ENCODE measurements at places on chromosomes 16 and 17. TPM values are rescaled to one million over a fixed set of nuclear protein-coding genes. Genes with fewer than 3 reads are reported as not detected.

GRCh38 chr17:77644181-77645071 lies 314.1 kb upstream of the TNRC6C start:
- peaks cover 11% of the 10 kb centered on the region for H3K4me1 ChIP-seq
- no peak overlapping the region for H3K4me3 ChIP-seq
- no peak for DNase-seq
- peaks cover 31% of the 10 kb centered on the region for H3K27me3 ChIP-seq

GRCh38 chr17:10109146-10109545 lies 89.3 kb downstream of the GAS7 start:
- H3K4me1 ChIP-seq = peaks cover 2% of the 10 kb centered on the region
- no peak overlapping the region for H3K4me3 ChIP-seq
- H3K27me3 ChIP-seq = no peaks in the 10 kb centered on the region
- H3K27ac ChIP-seq = no peak overlapping the region
- DNase-seq = no peak

DNA sequence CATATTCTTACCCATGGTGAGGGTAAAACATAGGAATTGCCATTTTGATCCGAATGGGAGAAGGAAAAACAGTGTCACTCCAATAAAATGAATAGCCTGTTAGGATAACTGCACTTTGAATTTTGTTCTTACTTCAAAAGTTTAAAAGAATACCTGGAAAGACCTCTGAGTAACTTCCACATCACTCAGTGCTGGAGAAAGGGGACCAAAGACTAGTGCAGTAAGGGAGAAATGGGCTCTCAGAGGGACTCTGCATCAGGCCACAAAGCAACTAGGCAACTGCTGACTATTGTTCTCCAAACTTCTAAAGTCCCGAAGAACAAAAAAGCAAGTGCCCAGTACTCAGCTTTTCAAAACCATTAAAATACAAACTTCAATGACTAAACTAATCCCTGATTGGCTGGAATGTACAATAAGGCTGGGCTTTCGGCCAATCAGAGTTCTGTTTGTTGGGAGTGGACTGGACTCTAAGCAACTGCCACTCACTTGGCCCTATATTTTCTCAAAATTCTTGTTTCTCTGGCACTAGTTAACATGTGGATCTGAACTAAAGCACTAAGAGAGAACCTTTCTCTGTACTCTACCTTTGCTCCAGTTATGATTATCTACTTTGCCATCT lies 6.2 kb downstream of the DNAJC7 start:
- peak; percentile 79 for DNase-seq
- no peaks in the 10 kb centered on the region for H3K27me3 ChIP-seq
- no peak overlapping the region for H3K4me3 ChIP-seq
- peaks cover 4% of the 10 kb centered on the region for H3K36me3 ChIP-seq
- peak overlapping the region; percentile 47 for H3K27ac ChIP-seq
- H3K4me1 ChIP-seq = peaks cover 53% of the 10 kb centered on the region

- H3K4me1 ChIP-seq = no peaks in the 10 kb centered on the region
- DNase-seq = no peak
- H3K27me3 ChIP-seq = no peaks in the 10 kb centered on the region
These were observed 16.0 kb downstream of the TPSG1 start for GRCh38 chr16:1209081-1209480.

DNA sequence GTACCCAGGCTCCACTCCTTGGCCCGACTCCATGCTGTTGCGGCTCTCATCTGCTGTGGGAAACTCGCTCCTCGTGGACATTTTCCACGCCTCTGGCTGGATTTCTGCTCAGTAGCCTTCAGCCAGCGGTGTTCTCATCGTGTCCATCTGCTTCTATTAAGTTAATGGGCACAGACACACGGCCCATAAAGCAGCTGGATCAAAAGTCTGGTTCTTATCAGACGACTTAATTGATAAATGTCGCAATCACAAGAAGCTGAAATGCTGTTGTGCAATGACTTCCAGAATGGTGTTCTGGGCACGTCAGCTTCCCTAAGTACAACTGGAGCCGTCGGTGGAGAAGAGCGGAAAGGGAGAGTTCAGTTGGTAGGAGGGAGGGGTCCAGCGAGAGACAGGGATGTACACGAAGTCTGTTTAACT lies 211.7 kb upstream of the CHMP6 start:
- no peak overlapping the region for H3K4me3 ChIP-seq
- H3K27ac ChIP-seq = no peak overlapping the region
- DNase-seq = peak; percentile 49
- H3K4me1 ChIP-seq = peaks cover 9% of the 10 kb centered on the region

Gene B4GALNT2
- not detected for total RNA-seq

Gene CCL7
- 0.36 TPM for total RNA-seq

Gene C16orf86
- total RNA-seq = 6.2 TPM
